Hematopoietic multipotent progenitor cell treated with erythropoietin and hydrocortisone succinate and interleukin-3 and kit ligand, for 4 days (in vitro differentiated cells): ENCODE measurements at places on chromosomes 5 and 9.

- DNase-seq = no peak
Observed at GRCh38 chr9:108270561-108270960, 585.2 kb downstream of the ACTL7B start.

GRCh38 chr9:36530224-36530623 is 42.5 kb upstream of the MELK start:
- DNase-seq = no peak

GRCh38 chr5:141762790-141763368 is 80.8 kb upstream of the ARAP3 start:
- DNase-seq = no peak

DNA sequence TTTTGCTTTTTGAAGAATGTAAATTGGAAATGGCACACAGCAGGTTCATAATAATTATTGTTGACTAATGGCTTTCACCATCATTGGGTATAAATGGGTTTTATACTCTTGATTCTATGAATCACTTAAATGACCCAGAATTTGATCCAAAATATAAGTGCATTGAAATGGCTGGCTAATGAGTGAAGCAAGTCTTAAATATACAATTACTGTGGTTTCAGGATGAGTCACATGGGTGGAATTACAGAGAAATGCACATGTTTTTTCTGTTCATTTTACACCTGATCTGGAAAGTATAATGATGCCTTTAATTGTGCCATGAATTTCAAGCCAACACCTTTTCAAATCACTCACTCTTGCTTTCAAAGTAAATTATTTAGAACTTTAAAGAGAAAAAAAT is 380.8 kb upstream of the CD180 start:
- DNase-seq = no peak
